Cerebellar nuclear complex (tissue), 1 donor: ENCODE measurements at places on chromosomes 7 and 10.

GRCh38 chr7:142098004-142098403, 13.5 kb upstream of the MGAM2 start:
- DNase-seq = no peak

GRCh38 chr10:132579027-132579859, 41.7 kb downstream of the INPP5A start:
- DNase-seq = no peak

- DNase-seq = no peak
Observed at GRCh38 chr7:73520673-73521635, 1.1 kb downstream of the BAZ1B start.

DNA sequence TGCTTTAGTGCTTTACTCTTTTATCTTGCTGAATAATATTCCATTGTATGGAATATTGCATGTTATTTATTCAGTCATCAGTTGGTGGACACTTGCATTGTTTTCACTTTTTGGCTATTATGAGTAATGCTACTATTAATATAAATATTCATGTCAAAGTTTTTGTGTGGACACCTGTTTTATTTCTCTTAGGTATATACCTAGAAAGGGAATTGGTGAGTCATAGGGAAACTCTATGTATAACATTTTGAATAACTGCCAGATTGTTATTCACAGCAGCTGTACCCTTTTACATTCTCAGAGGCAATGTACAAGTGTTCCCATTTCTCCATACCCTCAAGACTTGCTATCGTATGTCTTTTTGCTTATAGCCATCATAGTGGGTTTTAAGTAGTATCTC, 268.7 kb downstream of the SEMA3A start:
- no peak for DNase-seq

DNA sequence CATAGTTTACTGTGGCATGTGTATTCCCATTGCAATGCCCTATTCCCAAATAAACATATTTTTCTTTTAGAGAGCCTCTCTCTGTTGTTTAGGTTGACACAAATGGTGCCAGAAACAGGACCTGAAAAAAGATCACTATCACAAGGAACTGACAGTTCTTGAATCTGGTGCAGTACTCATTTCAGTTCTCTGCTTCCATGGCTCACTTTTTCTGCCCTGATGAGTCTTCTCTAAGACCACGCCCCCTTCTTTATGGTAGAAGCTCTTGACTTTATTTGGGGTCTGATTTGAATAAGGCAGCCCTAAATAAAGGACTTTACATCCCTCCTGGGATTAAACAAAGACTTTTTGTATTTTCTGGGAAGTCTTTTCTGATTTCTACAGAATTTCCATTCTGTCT, 3.5 kb upstream of the CCDC126 start:
- no peak for DNase-seq

DNA sequence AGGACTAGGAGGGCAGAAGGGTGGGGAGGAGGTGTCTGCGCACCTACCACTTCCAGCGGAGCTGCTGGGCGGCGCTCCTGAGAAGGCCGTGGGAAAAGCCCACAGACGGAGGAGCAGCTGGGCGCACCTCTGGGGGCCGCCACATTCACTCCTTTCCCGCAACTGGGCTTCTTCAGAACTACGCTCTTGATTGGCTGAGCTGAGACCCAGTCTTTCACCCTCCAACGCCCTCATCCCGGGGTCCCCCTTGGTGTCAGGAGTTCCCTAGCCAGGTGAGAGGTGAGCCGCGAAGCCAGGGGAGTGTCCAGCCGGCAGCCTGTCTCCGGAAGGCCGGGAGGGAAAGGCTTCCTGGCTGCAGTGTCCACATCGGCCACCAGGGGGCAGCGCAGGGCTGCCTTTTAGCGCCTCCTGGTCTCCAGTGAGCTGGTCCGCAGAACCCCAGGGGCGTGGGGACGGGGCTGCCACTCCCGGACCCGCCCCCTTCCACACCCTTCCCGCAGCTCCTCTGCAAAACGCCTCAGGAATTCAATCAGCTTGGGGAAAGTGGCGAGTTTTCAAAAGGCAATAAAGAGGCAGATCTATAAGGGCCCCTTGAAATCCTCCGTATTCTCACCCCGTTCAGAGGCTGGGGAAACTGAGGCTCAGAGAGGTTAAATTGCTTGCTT, 98.8 kb downstream of the CHST15 start:
- no peak for DNase-seq
